ENCODE measurements at places on chromosomes 12 and 14.

DNA sequence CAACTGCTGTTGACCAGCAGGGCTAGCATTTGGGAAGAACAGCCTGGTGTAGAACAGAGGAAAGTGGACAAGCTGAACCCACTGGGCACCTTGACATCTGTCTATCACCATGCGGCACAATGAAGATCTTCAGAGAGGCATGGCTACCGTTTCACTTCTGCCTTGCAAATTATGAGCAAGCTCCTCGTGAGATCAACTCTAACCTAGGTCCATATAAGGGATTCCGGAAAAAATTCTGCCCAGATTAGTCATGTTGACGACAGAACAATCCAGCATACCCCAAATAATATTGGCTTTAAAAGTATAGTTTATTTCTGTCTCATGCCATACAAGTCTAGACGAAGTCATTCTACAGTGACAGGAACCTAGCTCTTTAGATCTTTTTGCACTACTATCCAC, 91.6 kb upstream of the ATF7IP start:
- DNase-seq: no peak

GRCh38 chr12:95195122-95195521, 22.1 kb downstream of the FGD6 start:
- no peak for DNase-seq

DNA sequence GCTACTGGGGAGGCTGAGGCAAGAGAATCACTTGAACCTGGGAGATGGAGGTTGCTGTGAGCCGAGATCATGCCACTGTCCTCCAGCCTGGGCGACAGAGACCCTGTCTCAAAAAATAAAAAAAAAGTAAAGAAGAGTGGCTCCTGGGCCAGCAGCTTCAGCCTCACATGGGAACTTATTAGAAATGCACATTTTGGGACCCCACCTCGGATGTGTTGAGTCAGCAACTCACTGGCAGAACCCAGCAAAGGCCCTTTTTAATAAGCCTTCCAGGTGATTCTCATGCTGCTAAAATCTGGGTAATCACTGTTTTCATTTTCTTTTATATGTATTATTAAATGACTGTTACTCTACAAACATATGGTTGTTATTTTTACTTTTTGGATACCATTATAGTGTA, 41.6 kb downstream of the TBK1 start:
- DNase-seq: no peak

- no peak for DNase-seq
Observed at GRCh38 chr12:42410340-42410739, 84.4 kb downstream of the PPHLN1 start.

- DNase-seq: no peak
Observed at GRCh38 chr12:16323010-16323409, 24.4 kb upstream of the MGST1 start.

Measured in RPMI8226 (cell line).